Activated effector memory CD4-positive, alpha-beta T cell treated with anti-CD3 and anti-CD28 coated beads, Interleukin-2, amount 50 U/mL, for 16 hours (primary cell): ENCODE measurements at places on chromosomes 5 and 9.

DNA sequence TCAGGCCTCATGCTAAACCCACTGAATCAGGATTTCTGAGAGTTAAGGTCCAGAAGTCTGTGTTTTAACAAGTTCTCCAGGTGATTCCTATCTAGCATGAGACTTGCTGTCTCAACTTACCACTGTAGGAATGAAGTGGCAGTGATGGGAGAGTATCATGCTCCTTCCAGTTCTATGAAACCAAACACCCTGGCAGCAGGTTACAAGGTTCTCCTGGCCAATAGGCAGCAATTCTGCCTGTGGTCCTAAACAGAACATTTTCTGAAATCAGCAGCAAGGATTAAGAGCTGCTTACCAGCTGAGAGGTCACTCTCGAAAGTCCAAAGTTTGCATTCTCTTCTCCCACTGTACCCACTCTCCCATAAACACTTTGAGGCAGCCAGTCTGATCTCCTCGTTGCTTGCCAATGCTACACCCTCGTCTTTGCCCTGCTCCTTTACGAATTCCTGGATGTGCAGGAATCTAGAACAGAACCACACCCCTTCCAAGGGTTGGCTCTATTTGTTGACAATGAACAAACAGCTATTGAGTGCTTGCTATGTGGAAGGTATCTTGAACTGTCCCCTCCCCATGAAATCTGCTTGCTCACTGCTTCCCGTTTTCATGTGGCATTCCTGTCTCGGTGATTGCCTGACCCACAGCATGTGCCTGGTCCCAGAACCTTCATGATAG is 100.5 kb downstream of the TMEM174 start:
- no peak for DNase-seq

- DNase-seq, result no peak
Measured at GRCh38 chr9:107717529-107718314, 228.2 kb upstream of the KLF4 start.

DNA sequence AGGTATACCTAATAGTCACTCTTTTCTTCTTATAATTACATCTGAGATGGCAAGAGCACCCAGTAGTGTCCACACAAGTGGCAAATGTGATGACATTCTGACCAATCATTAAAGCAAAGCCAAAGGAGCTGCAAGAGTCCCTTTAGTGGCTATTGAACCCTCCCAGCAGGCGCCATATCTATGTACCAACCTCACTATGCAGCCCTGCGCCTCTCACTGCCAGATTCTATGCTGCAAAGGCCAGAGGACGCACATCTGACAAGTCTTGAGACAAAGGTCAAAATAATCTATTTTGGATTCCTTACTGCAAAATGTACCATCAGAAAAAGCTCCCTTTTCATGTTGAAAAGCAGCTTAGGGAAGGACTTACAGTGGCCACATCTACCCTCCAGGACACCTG is 47.0 kb downstream of the EPB41L4B start:
- DNase-seq, result no peak

- DNase-seq, result no peak
Measured at GRCh38 chr9:122406070-122406890, 35.5 kb downstream of the PTGS1 start.

DNA sequence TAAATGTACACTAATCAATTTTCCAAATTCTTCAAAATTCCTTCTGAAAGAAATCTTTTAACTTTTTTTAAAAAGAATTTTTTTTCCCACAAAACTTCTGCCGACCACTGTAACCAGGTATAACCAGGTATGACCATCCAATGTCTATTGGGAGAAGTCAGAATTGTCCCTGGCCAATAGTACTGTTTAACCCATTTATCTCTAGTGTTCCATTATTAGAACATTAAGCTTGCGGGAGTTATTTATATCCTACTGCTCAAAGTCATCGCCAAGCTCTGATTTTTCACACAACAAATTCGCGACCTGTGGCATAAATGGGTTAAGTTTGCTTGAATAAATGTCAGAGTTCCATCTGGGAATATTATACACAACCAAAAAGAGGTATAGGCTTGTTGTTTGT is 343.2 kb downstream of the ANXA1 start:
- DNase-seq, result no peak
